Caudate nucleus (tissue), 63 donors: ENCODE measurements at places on chromosomes 12 and 14.

GRCh38 chr12:104565606-104566243 lies 109.0 kb downstream of the CHST11 start:
- no peak for DNase-seq

- no peak for DNase-seq
These were observed 12.2 kb upstream of the CATSPERB start for GRCh38 chr14:91744068-91744480.

DNA sequence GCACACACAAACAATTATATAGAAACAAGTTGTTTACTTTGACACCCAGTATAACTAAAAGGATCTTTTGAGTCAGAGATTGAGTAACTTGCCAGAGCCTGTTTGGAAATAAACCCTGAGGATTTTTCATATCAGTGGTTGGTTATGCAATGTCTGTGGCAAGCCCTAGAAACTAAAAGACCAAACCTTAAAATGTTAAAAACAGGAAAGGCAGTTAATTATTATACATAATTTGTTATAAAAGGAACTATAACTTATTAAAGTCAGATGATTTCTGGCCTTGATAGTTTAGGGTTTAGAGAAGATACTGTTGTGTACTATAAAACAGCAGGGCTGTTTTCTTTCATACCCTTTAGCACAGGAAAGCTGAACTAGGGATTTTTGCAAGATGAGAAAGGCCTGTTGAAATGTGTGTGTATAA lies 44.1 kb downstream of the PSEN1 start:
- no peak for DNase-seq

DNA sequence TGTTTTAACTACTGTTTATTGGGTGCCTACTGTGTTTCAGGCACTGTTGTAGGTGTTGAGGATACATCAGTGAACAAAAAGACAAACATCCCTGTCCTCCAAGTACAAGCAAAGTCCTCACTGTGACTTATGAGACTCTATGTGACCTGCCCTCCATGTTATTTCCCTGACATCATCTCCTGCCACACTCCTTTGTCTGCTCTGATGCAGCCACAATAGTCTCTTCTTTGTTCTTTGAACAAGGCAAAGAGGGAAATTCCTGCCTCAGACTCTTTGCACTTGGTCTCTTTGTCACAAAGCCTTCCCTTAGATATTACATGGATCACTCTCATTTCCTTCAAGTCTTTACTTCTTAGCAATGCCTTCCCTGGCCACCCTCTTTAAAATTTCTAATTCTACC lies 240.1 kb upstream of the SRRM4 start:
- DNase-seq: peak; percentile 1

DNA sequence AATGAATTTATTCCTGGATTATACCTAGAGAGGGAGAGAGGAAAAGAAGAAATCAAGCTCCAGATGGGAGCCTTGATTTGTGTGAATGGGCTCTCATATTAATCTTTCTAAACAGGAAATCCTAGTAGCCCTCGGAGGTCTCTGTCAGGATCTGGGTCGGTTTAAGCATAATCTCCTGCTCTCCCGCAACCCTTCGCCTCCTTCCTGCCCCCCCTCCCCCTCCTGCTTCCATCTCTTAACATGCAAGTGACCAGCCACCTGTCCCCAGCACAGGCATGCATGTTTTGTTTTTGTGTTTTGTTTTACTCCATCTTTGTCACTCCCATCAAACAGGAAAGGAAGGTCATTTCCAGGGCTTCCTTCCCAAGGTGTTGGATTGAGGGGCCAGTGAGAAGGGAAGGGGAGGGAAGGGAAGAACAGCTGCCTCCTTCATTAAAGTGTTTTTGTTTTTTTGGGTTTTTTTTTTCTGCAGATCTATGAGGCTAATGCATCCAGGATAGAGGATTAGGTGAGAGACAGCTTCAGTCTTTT lies 4.8 kb upstream of the KCNA5 start:
- DNase-seq: no peak

GRCh38 chr12:5318874-5319273 lies 113.0 kb upstream of the NTF3 start:
- DNase-seq: no peak

DNA sequence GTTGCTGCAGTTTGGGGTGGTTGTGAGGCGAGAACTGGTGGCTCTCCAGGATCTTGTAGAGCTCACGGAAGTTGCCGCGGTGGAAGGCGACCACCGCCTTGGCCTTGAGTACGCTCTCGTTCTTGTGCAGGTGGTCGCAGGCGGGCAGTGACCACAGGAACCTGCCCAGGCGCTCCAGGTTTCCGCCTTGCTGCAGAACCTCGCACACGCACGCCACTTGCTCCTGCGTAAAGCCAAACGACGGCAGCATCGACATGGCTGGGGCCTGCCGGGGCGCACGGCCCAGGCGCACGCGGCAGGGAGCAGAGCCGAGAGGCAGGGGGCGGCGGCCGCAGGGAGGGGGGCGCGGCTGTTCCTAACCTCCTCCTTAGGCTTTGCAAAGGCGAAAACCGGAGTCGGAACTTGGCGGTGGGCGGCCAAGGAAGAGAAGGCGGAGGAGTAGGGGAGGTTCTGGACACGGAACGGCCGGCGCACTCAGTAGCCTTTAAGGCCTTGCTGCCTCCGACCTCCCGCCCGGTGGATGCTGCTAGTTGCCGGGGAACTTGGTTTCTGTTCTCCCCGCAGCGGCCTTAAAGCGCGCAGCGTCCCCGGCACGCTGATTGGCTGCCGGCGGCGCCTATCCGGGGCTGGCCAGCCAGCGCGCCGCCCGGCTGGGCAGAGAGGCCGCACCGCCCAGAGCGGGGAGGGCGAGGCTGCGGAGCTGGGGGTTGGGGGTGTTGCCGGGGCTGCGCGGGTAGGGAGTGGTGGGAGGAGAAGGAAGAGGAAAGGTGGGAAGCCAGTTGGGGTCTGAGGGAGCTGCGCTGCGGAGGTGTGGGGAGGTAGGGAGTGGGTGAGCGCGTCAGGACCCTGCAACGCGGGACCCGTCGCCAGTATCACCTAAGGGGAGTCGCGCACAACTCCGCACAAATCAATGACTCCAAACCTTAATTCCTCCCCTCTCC lies at the start of gene SIX1:
Gene SIX1 (minus strand): TSS at position 544 of the 941 bp plus-strand sequence. CDS start 288 bp downstream, at position 256.
- DNase-seq: no peak

DNA sequence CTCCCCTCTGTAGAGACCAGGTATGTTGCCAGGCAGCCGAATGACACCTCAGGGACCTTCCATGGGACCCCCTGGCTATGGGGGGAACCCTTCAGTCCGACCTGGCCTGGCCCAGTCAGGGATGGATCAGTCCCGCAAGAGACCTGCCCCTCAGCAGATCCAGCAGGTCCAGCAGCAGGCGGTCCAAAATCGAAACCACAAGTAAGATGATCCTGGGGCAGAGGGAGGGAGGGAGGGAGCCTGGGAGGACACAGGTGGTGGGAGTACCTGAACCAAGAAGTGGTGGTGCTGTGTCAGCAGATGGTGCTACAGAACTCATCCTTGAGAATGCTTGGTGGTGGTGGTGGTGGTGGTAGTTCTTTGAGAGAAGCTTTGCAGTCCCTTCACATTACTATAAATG lies 1.0 kb downstream of the SMARCD1 start:
- peak; percentile 31 for DNase-seq

DNA sequence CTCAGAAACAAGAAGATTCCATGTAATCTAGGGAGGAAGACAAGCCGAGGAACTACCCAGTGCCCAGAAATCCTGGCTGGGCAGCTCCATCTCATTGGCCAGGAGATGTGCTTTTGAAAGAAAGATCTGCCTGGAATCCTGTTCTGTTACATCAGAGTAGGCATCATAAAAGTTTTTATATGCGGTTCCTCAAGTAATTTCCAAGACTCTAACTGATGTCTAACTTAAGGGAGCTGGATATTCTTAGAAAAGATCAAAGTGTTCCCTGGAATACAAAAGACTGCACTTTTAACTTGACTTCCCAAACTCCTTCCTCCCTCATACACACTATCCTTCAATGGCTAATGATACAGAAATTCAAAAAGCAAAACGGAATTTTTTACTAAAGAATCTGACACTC lies 16.3 kb downstream of the RHOJ start:
- DNase-seq: no peak

- no peak for DNase-seq
These were observed 7.7 kb downstream of the FZD10 start for GRCh38 chr12:130169924-130170323.

DNA sequence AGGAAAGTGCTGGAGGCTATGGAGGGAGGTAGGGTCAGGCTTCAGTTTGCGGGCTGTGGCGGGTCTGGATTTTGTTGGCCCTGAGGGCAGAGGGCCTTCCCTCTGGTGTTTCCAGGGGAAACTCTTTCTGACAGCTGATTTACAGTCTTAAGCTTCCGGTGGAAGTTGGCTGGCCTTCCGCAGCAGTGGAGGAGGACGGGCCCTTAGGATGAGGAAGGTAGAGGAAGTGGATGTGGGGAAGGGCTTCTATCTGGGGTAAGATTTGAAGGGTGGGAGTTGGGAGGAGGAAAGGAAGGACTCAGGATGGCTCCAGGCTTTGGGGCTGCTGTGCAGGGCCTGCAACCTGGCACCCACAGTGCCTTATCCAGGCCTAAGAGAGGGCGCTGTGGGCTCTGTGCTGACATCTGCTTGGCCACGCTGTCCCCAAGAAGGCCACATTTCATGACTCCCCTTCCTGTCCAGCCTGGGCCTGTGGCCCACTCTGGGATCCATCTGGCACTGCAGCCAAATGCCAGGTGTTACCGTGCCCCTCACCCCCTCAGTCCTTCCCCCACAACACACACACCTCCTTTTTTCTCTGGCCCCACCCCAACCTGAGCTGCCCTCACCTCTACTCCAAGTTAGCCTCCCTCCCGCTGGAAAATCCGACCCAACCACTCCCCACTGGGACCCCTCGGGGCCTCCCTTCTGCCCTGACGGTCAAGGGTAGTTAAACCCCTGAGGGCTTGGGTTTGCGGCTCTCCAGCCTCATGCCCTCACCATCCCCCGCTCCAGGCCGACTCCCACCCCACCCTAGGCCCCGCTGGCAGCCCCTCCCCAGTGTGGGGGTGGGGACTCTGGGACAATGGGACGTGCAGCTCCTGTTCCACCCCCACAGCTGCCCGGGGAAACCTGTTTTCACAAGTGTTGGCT lies 7.7 kb upstream of the PPP1R13B start:
- DNase-seq: no peak

- DNase-seq: no peak
These were observed 9.1 kb downstream of the C12orf76 start for GRCh38 chr12:110039085-110039807.

DNA sequence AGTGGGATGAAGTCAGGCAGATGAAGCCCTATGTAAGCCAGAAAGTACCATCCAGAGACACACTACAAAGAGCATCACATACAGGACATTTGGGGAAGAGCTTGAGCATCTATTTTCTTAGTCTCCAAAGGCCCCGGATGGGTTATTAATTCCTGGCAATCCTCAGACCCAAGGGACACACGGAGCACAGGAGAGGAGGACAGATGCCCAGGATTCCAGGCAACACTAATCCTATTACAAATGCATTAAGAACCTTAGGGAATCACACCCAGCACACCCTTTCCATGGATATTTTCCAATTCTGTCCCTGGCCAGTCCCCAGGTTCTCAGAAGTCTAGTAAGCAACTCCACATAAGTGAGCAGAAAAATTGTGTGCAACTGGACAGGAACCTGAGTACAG lies 65.9 kb downstream of the CMKLR1 start:
- no peak for DNase-seq

DNA sequence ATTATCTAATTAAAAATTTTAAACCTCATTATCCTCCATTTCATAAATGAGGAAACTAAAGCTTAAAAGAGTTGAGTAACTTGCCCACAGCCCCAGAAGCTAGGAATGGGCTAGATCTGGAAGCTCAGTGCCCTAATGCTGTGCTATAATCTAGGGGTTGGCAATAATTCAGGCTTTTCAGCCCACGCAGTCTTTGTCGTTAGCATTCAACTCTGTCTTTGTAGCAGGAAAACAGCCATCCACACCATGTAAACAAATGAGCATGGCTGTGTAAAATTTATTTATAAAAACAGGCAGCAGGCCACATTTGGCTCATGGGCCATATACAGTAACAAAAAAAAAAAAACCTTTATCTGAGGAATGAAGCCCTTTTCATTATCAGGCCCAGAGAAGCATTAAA lies 92.4 kb upstream of the OVCH1 start:
- no peak for DNase-seq

- DNase-seq: no peak
These were observed 880.3 kb upstream of the FOXG1 start for GRCh38 chr14:27886256-27886655.

- peak; percentile 45 for DNase-seq
These were observed 12.2 kb upstream of the FOXG1 start for GRCh38 chr14:28754209-28754985.

DNA sequence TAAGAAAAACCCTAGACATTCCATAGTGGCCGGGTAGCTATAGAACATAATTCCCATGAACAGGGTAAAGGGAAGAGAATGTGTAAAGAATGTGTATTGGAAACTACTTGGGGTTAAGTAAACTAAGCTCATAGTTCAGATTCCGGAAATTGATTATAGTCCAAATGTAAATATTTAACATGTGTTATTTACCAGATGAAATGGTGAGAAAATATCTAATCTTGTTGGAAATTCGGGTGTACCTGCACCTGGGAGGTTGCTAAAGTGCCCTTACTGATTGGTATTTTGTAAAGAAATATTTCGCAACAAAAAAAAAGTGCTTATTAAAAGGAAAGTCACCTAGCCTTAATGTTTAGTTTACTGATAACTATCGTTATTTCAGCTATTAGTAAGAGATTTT lies 14.4 kb downstream of the RASSF9 start:
- no peak for DNase-seq

GRCh38 chr12:54025499-54026405 lies 2.5 kb upstream of the HOXC6 start:
- DNase-seq: no peak

DNA sequence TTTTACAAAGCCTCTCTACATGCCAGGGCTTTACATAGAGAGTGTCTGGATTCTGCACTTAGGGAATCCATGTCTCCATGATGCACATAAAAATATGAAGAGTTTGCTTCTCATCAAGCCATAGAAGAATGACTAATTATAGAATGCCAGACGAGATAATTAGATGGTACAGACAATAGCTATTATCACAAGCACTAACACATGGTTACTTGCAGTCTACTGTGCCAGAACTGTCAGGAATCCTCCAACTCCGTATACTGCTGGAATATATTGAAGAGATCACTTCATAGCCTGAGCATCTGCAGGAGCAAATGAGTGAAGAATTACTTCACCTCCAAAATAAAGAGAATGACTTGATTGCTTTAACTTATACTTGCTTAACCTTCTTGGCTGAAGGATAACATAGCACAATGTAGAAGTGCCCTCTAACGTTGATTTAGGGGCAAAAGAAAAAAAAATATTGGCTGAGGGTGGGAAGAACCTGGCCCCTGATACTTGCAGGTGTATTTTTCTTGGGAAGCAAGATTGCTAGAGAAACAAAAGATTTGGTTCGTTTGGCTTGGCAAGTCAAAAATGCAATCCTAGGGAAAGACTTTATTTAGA lies 272.8 kb upstream of the FAR2 start:
- DNase-seq: no peak
